ENCODE measurements at places on chromosomes 7 and 10. TPM values are rescaled to one million over a fixed set of nuclear protein-coding genes. Genes with fewer than 3 reads are reported as not detected.

DNA sequence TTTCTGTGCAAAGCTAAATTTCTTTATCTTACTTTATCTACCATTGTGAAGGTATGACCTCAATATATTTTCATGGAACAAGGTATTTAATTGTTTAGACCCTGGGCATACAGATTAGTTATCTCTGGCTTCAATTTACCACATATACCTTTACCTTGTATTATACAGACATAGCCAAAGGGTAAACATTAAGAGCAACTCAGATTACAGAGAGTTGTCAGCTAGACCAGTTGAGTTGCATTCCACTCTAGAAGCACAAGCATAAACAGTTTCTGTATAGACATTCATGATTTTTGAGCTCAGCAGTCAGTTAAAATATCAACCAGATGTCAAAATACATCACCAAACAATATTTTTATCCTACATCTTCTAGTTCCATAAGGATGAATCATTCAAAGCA is 857.3 kb upstream of the ZWINT start:
- DNase-seq = no peak

DNA sequence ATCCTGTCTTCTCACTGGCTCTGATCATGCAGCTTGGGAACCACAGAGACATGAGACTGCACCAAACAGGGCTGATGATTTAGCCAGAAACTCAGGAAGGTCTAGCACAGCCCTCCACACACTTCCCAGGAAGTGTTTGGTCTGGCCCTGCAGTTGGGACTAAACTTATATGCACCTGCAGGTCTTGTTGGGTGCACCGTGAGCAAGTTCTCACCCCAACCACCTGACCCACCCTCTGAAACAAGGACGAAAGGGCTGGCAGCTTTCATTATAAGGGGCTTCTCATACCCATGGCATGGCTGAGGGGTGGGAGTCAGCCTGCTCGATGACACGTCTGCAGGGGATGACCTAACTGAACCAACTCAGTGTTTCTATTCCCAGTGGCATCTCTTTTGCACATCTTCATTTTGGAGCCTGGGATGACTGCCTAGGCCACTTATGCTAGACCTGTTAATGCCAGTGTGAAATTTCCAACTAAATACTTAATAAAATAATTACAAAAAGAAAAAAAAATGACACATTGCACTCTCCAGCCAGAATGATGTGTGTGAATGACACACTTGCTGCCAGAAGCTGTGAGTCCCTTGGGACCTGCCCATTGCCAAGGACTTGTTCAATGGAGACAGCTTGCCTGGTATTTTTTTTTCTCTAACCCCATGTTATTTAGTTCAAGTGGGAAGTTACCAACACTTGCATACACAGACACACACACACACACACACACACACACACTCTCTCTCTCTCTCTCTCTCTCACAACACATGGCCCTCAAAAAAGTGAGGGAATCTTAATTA is 102.6 kb downstream of the NEURL1 start:
- peak; percentile 20 for DNase-seq

DNA sequence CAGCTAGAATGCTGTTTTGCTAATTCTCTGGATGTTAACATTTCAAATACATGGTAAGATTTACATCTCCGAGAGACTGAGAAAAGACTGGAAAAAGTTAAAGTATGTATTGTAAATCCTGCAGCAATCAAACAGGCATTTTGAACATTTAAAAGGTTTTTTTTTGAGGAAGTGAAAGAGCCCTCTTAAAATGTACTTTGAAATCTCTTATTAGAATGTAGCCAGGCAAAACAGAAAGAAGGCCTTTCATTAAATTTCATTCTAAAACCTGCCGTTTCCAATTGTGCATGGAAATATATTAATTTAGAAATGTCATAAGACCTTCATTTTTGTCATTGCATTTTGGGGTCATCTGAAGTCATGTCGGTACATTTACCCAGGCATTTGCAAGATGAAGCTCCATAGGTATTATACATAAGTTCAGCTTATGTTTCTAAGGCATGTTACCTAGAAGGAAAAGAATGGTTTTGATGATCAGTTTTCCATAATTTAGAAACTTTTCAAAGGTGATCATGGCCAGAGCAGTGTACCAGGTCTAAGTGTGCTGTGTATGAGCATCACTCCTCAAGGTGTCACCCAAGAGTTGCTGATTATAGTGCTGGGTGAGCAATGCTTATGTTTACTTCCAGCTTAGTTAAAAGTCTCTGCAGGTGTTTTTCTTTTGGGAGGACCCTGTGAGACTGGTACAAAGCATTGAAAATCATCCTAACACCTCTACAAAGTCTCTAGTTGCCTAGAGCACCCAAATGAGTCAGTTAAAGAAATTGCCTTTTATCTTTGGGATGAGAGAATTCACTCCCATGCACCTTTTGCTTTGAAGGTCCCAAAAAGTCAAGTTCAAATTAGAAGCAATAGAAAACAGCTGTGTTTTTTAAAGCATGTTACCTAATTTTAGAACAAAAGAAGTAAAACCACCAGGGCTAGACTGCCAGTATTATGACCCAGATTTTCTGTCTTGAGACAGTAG is 7.1 kb downstream of the ZNF736 start:
- DNase-seq = no peak

- no peak for DNase-seq
Observed at GRCh38 chr7:100517305-100517704, 21.7 kb upstream of the AGFG2 start.

GRCh38 chr10:112855134-112855533 is 94.9 kb upstream of the TCF7L2 start:
- DNase-seq = no peak

GRCh38 chr10:99529591-99530107 is 3.1 kb upstream of the NKX2-3 start:
- DNase-seq = no peak

DNA sequence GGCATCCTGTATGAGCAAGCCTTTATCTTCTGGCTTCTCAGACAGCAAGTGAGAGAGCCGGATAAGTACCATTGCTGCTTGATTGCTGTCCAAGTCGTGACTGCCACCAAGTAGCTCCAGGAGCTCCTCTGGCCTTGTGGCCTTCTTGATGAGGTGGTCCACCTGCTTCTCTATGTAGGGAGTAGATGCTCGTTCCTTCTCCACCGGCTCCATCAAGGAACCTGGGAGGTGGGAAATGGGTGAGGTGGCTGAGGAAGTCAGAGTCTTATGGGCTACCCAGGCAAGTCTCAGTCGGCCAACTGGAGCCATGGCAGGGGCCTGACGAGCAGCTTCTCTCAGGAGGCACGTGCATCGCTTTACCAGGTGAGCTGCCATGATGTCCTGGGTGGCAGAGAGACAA is 2.6 kb downstream of the TBRG4 start:
- DNase-seq = no peak

DNA sequence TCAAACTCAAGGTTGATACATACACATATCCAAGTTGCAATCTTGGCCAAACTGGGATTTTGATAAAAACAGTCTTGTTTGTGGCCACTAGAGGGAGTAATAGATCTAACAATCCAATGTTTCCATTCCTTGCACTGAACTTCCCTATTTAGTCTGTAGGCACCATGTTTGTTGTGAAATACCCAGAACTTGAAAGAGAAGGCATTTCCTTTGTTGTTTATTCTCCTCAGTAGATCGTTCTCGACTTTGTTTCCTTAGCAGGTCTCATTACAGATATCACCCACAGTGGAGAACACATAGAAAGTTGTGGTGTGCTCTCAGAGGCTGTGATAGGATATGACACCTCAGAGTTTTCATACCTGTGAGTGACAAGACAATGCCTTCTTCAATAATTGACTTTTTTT is 70.3 kb upstream of the MXI1 start:
- peak; percentile 91 for DNase-seq

GRCh38 chr7:148114804-148115203 is 475.8 kb upstream of the C7orf33 start:
- no peak for DNase-seq

GRCh38 chr7:133513608-133514007 is 260.7 kb downstream of the EXOC4 start:
- no peak for DNase-seq

DNA sequence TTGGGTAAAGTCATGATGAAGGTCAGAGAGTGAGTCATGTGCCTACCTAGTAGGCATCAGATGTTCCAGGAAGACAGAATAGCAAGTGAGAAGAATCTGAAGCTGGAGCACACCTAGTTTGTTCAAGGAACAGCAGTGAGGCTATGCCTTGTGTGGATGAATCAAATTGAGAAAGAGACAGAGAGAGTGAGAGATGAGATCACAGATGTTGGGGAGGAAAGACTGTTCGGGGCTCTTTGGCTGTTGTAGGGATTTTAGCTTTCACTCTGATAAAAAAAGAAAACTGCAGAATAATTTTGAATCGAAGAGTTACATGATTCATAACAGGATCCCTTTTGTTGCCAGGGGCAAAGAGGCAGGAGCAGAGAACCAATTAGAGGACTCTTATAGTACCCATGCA is 6.3 kb downstream of the LIPF start:
- no peak for DNase-seq

GRCh38 chr7:105689067-105689819 is 108.0 kb upstream of the EFCAB10 start:
- no peak for DNase-seq

GRCh38 chr7:29968683-29969395 is 20.8 kb downstream of the SCRN1 start:
- no peak for DNase-seq

DNA sequence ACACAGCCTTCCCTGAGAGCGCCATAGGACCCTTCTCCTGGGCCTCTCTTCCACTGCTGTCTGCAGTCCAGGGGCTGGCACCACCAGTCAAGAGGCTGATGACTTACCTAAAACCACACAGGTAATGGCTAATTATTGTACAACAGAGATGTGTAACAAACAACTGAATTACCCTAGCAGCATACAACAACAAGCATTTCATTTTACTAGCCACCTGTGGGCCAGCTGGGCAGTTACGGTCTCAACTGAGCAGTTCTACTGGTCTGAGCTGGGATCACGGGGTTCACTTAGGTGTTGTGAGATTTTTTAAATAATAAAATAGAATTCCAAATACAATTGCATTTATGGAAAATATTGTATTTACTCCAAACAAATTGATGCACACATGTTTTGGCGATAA is 431.9 kb downstream of the TNS3 start:
- no peak for DNase-seq

GRCh38 chr7:29970158-29970557 is 19.4 kb downstream of the SCRN1 start:
- no peak for DNase-seq

DNA sequence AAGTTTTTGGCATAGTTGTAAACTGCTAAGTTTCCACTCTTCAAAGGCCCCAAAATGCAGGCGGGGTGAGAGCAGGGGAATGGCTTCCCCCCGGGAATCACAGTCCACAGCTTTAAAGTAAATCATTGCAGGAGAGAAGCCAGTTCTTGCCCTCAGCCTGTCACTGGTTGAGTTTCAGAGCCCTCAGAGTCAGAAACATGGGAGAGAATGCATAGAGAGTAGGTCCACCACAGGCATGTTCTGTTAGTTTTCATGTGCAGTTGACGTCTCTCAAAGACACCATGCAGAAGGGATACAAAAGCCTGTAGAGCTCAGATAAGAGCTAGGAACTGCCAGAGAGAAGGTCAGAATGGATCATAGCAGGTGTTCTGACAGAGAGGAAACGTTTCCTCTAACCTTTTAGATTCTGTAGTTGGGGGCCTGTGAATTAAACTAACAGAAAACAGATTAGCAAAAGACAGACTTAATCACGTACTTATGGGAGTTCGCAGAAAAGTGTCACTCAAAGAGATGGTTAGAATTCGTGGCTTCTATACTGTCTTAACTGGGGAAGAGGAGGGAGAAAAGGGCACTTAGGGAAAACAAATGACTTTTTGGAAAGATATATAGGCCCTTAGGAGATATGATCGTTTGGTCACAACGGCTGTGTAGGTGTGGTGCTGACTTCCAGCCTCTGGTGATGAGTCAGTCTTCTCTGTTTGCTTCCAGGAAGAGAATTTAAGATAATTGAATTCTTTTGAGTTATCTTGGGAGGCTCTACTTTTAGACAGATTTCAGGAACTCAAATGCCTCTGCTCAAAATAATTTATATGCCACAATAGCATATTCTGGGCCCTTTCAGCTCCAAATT is 48.0 kb upstream of the MSRB2 start:
- DNase-seq = no peak

DNA sequence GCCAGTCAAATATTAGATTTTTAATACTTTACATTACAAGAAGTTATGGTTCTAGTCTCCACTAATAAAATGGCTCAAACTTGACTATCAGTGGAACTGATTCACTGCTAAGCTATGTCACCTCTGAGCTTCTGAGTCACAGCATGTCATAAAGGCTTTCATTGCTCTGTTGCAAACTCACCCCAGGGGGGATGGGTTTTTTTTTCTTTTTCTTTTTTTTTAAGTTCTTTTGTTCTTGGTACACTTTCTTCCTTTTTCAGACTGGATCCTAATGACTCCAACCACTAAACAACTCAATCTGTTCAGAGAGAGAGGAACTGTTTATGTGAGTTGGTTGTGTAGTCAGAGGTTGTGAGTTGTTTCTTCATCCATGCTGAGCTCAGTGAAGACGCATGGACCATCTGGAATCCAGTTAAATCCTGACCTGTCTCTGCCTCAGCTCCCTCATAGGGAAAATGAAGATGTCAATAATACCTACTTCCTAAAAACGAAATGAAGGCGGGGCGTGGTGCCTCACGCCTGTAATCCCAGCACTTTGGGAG is 11.0 kb downstream of the MYOF start:
- no peak for DNase-seq

- no peak for DNase-seq
Observed at GRCh38 chr7:140263277-140263676, 86.5 kb upstream of the KDM7A start.

DNA sequence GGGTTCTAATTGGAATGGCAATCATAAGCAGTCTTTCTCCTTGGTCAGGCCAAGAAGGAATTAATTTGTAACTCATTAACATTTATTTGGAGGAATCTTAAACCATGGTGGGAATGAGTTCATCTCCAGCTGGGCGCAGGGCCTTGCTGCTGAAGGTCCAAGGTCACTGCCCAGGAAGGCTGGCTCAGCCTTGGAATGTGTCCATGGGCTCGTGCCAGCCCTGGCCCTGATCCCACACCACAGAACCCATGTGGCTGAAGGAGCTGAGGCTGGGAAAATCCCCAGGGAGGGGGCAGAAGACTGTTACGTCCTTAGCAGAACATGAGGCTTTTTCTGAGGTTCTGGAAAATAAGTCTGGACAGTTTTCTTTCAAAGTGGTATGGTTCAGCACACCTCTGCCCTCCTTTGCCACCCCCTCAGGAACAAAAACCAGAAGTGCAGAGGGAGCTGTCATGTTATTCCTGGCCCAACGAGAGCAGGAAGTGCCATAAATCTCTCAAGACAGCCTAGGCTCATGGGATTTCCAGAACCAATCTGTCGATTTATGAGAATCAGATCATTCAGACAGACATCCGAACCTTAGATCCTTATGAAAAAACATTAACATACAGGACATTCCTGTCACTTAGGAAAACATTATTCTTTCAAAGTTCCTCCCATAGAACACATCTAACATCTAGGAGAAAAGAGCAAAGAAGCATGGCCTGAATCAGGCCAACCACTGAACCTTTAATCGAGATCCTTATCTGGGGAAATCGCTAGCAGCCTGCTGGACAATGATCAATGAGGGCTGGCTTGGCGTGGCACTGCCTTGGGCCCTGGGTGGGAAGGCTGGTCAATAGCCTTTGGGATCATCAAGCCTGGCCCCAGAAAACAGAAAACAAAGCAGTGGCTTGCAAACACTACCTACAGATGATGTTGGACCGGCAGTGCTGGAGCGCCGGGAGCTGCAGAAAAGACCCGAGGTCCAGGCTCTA is 134.3 kb downstream of the TAX1BP1 start:
- no peak for DNase-seq

Gene UTF1
- not detected for total RNA-seq

Gene MLXIPL
- 22.3 TPM for total RNA-seq

Gene EPHA1
- total RNA-seq = 16.2 TPM

Gene LIPM
- 17.1 TPM for total RNA-seq

Gene LIPK
- 10.6 TPM for total RNA-seq

Gene SPDYE8
- total RNA-seq = 0.10 TPM

Gene HOXA6
- total RNA-seq = 3.3 TPM

Gene SAMD9L
- total RNA-seq = 7.6 TPM
